ENCODE measurements at places on chromosomes 16 and 17.

DNA sequence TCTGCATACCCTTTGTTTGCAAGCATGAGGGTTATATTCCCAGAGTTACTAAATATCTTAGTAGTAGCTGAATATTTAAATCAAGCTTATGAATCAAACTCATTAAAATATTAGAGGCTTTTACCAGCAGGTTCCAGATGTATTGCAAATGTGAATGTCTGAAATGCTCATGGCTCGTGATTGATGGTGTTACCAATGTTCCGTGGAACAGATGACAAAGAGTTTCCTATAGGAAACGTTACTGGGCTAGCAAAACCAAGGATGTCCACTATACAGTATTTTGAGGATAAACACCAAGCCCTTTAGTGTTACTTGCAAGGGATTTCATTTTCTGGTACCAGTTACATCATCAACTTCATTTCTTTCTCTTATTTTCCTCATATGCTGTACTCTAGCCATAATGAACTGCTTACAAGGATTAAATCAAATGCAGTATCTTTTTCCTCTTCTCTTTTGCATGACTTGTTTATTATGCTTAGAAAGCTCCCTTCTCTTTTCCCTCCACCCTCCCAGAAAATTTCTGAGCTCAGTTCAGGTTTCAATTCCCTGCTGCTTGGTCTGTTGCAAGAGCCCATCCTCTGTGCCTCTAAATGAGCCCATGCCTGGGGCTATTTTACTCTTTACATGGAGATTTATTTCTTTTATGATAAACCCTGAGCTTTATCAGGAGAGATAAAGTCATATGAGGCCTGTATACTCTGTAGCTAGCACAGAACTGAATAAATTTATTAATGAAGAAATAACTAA, 1537.1 kb upstream of the GOT2 start:
- H3K4me3 ChIP-seq: no peak overlapping the region
- H3K27ac ChIP-seq: no peak overlapping the region
- no peak for DNase-seq
- no peaks in the 10 kb centered on the region for H3K4me1 ChIP-seq

- DNase-seq: no peak
- H3K36me3 ChIP-seq: peaks cover 79% of the 10 kb centered on the region
- H3K4me3 ChIP-seq: no peak overlapping the region
- H3K4me1 ChIP-seq: no peaks in the 10 kb centered on the region
- no peaks in the 10 kb centered on the region for H3K27me3 ChIP-seq
These were observed 23.8 kb downstream of the GGA2 start for GRCh38 chr16:23486480-23486879.

DNA sequence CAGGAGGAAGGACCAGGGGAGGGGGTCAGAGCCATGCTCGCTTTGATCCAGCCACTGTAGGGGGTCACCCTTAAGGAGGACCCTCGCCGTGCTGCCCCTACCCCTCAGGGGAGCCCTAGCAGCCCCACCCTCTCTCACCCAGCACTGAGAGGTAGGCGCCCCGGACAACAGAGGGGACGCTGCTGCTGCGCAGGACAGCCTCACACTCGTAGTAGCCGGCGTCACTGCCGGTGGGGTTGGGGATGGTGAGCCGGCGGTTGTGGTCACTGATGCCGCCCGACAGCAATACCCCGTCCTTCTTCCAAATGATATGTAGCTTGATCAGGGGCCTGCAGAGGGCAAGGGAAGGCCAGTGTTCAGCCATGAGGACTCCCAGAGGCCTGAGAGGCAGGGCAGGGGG, 126.0 kb upstream of the CDC42EP4 start:
- no peak for DNase-seq
- no peaks in the 10 kb centered on the region for H3K27me3 ChIP-seq

DNA sequence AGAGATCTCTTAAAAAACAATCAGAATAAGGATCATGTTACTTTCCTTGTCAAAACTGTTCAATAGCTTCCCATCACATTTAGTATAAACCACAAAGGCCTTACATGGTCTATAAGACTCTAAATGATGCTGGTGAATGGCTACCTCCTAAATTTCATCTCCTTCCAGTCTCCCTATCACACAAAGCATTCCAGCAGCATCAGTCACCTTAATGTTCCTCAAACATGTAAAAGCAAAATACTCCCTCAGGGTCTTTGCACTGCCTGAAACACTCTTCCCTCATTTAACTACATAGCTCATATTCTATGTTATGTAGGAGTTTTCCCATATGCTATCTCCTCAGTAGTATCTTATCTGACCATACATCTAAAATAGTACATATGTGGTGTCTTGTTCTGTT, 53.5 kb upstream of the INTS2 start:
- no peak overlapping the region for H3K4me3 ChIP-seq
- no peak for DNase-seq
- H3K27me3 ChIP-seq: no peaks in the 10 kb centered on the region
- H3K36me3 ChIP-seq: peaks cover 70% of the 10 kb centered on the region
- no peaks in the 10 kb centered on the region for H3K4me1 ChIP-seq
- no peak overlapping the region for H3K27ac ChIP-seq

DNA sequence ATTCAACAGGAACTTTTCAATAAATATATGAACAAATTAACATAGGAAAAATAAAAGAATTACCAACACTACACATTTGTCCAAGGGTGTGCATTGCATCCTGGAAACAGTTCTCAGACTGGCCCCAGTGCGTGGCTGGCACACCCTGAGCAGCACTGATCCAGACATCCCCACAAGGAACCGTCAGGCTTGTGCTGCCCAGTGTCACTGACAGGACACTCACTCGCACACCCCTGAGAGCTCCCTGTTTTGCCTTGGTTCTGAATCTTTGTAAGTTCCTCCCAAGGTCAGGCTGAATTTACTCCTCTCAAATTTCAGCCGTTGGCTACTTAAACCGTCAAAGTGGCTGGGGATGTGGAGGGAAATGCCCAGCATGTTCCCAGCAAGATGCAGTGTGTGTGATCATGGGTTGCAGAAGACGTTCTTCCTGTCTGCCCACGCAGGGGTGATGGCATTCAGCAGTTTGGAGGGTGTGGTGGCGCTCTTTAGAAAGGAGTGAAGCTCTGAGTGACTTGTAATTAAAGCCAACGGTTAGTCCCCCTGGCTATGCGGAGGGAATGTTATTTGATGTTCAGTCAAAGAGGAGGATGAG, 1.7 kb downstream of the MT2A start:
- peak; percentile 80 for DNase-seq
- H3K4me3 ChIP-seq: peak overlapping the region; percentile 78
- peak overlapping the region; percentile 84 for H3K27ac ChIP-seq
- no peaks in the 10 kb centered on the region for H3K36me3 ChIP-seq
- H3K4me1 ChIP-seq: peaks cover 34% of the 10 kb centered on the region
- no peaks in the 10 kb centered on the region for H3K27me3 ChIP-seq

- no peaks in the 10 kb centered on the region for H3K27me3 ChIP-seq
- DNase-seq: no peak
- no peak overlapping the region for H3K4me3 ChIP-seq
- H3K36me3 ChIP-seq: no peaks in the 10 kb centered on the region
These were observed 14.4 kb downstream of the SLFN5 start for GRCh38 chr17:35257208-35257659.

GRCh38 chr17:15381707-15382106, 40.3 kb upstream of the TEKT3 start:
- H3K27me3 ChIP-seq: no peaks in the 10 kb centered on the region
- no peaks in the 10 kb centered on the region for H3K36me3 ChIP-seq
- H3K27ac ChIP-seq: no peak overlapping the region
- no peak overlapping the region for H3K4me3 ChIP-seq

DNA sequence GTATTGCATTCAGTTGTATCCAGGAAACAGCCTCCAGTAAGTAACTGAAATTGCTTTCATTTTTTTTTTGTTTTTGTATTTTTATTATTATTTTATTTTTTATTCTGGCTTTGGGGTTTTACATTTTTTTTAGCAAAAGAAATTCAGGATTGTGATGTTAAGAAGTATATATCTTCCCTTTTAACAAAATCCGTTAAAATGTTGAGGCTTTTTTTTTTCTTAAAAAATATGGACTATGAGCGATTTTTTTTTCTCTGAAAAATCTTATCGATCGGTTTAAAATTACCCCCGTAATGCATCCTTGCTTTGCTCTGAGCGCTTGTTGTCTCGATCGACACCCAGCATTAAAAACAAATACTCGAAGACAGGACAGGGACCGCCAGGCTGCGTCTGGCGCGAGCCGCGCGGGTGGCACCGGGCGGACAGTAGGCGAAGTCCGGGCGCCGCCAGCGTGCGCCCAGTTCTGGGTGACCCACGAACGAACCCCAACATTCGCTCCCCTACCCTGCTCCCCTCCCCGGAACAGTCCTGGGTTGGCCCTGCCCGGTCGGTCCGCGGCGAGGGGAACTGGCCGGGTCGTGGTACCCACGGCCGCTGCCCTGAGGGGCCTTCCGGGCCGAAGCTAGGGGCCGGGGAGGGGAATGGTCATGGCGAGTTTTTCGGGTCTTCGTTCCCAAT, 482 bp downstream of the BAHCC1 start:
- H3K4me1 ChIP-seq: no peaks in the 10 kb centered on the region
- H3K27ac ChIP-seq: no peak overlapping the region
- no peaks in the 10 kb centered on the region for H3K36me3 ChIP-seq
- H3K4me3 ChIP-seq: no peak overlapping the region
- no peaks in the 10 kb centered on the region for H3K27me3 ChIP-seq

DNA sequence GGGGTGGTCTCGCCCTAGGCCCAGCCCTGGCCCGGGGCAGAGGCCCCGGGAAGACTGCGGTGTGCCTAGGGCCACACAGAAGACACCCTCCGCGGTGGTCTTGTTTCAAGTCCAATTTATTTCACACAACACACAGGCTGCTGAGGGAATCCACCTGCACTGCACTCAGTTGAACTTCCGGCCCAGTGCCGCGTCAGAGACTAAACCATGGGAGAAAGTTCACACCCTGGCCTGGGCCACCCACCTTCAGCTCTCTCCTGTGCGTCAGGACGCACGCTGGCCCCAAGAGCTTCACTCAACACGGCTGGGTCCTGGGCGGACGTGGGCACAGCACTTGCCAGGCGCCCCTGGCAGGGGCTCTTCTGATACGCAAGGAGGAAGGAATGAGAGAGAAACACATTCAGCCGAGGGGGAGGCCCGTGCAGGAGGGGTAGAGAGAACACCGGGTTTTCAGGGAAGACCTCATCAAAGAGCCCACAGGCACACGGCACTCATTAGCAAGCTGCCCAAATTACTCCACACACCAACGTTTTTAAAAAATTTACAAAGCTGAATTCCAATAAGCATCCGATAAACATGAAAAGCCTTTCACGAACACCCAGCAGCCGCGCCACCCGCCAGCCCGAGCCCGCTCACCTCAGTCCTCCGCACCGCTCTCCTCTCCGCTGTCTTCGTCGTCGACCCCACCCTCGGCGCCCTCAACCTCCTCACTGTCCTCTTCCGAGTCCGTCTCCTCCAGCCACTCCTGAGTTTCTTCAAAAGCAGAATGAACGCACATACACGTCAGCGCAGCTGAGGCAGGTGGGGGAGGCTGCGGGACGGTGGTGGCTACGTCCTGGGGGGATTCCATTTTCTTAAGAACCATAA, 57.8 kb downstream of the KLHDC4 start:
- H3K27me3 ChIP-seq: no peaks in the 10 kb centered on the region
- no peak overlapping the region for H3K27ac ChIP-seq
- peaks cover 11% of the 10 kb centered on the region for H3K4me1 ChIP-seq
- H3K4me3 ChIP-seq: no peak overlapping the region
- H3K36me3 ChIP-seq: no peaks in the 10 kb centered on the region
- no peak for DNase-seq

- no peak overlapping the region for H3K27ac ChIP-seq
- no peak overlapping the region for H3K4me3 ChIP-seq
- no peak for DNase-seq
- H3K36me3 ChIP-seq: no peaks in the 10 kb centered on the region
- no peaks in the 10 kb centered on the region for H3K27me3 ChIP-seq
- no peaks in the 10 kb centered on the region for H3K4me1 ChIP-seq
These were observed 11.6 kb downstream of the ST6GALNAC1 start for GRCh38 chr17:76631821-76632565.

DNA sequence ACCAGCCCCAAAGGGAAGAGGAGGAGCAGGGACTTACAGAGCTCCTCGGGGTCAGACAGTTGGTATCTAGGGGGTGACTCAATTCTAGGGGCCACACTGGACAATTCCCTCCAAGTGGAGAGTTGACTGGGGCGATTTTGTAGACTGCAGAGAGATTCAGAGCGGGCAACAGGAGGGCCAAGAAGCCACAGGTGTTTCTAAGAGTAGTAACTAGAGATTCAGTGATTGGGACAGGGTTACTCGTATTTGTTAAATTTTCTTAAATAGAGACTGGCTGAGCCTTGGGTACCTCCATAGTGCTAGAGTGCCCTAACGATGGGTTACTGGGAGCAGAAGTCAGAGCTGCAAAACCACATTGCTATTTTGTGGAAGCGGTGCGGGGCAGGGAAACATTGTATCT, 3.3 kb upstream of the INPP5K start:
- no peak overlapping the region for H3K27ac ChIP-seq
- DNase-seq: no peak
- H3K36me3 ChIP-seq: no peaks in the 10 kb centered on the region
- no peaks in the 10 kb centered on the region for H3K27me3 ChIP-seq

- DNase-seq: peak; percentile 63
- H3K4me3 ChIP-seq: no peak overlapping the region
- H3K4me1 ChIP-seq: no peaks in the 10 kb centered on the region
- no peak overlapping the region for H3K27ac ChIP-seq
- no peaks in the 10 kb centered on the region for H3K27me3 ChIP-seq
- no peaks in the 10 kb centered on the region for H3K36me3 ChIP-seq
These were observed 163.3 kb downstream of the HS3ST2 start for GRCh38 chr16:22977294-22977697.

GRCh38 chr16:50692999-50693781, at the start of gene NOD2:
Gene NOD2, plus strand, starts transcription at chr16:50693606. Its CDS starts 5,890 bp downstream, at chr16:50699496.
- H3K27ac ChIP-seq: no peak within 1 kb of the TSS
- no peak within 1 kb of the TSS for H3K4me3 ChIP-seq
- no peaks in the 10 kb centered on the region for H3K36me3 ChIP-seq

DNA sequence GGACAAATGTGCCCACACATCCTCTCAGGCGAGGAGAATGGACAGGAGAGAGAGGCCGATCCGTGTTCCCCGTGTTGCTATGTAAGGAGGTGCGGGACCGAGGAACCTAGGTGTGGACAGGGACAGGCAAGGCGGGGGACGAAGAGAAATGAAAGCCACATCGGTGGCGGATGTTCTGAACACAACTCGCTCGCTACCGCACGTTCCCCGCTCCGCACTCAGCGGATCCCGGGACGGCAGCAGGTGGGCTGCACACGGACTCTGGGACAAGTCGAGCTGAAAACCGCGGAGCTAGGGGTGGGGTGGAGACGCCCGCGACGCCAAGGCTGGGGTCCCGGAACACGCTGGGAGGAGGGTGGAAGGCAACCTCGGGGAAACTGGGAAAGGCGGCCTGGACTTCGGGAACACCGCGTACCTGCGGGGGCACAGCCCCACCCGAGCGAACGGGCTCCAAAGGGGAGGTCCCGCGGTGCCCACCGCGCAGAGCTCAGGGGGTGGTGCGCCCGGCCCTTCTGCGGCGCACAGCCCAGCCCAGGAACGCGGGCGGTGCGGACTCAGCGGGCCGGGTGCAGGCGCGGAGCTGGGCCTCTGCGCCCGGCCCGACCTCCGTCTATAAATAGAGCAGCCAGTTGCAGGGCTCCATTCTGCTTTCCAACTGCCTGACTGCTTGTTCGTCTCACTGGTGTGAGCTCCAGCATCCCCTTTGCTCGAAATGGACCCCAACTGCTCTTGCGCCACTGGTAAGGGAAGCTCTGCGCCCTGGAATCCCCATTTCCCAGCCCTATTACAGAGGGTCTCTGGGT, at the start of gene MT1E:
TSS of gene MT1E (plus strand) at position 642 of the 803 bp plus-strand sequence. CDS start at position 713, 71 bp downstream.
- no peak for DNase-seq
- H3K27me3 ChIP-seq: no peaks in the 10 kb centered on the region
- no peaks in the 10 kb centered on the region for H3K36me3 ChIP-seq
- H3K27ac ChIP-seq: no peak within 1 kb of the TSS
- no peak within 1 kb of the TSS for H3K4me3 ChIP-seq
- H3K4me1 ChIP-seq: peaks cover 44% of the 10 kb centered on the region

Data from Karpas-422 (cell line).